ENCODE measurements at places on chromosomes 13 and 19.

DNA sequence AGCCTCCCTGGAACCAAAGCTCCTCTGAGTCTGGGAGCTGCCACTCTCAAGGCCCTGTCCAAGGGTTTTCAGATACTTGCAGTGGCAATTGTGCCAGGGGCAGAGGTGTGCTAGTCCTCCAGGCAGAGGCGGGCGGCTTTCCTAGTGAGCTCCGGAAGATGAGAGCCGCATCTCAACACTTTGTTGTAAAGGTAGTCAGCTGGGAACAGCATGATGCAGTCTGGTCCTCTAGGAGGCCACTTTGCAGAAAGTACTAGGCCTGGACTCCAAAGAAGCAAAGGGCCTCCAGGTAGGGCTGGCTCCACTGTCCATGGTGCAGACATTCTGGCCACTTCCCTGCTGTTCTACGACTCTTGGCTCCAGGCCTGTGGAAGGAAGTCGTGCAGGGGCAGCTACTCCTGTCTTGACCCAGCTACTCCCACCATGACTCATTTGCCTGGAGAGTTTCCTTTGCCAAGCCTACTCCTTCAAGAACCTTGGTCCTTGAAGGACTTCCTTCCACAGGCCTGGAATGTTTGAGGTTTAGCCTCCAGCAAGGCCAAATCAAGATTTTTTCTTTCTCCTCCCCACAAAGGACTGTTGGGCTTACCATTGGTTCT is 9.9 kb upstream of the ZNF536 start:
- no peak for DNase-seq

DNA sequence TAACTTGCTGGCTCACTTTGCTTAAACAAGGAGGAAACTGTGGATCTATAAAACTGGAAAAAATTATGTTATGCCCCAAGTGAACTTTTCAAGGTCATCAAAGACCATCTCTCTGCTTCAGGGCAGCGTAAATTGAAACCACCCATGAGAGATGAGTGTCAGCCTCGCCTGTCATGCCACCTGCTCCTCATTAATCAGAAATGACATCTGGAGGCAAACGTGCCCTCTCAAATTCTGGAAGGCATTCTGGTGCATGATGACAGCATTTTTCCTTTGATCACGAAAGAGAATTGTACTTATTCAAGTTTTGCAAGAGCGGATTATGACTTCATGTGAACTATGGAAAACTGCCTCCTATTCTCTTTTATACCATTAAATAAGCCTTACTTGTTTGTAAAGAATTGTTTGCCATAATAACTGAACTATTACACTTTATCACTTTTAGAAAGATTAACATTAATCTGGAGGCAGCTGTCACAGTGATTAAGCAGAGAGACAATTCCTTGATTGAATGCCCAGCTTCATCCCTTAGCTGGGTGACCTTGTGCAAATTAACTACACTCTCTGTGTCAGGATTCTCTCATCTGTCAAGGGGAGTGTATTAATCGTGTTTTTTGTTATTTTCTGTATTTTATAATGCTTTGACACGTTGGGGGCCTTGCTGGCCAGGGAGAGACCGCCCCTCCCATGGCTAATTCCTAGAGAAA is 17.0 kb upstream of the SACS start:
- DNase-seq = no peak

DNA sequence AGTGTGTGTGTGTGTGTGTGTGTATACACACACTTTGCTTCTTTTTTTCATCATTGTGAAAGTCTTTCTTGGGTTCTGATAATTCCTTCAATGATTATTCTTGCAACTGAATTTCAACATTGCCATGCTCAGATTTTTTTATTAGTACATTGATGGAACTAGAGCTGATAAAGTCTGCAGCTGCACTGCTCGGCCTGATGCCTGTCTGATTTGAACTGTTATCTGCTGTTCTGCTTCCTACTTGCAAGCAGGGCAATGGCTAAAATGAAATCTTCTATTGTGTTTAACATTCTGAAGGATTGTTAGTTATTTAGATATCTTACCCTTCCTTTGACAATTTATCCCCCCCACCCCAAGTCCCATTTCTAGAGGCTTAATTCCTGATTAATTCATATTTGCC is 61.3 kb downstream of the OLFM4 start:
- DNase-seq = no peak

- DNase-seq = peak; percentile 74
Observed at GRCh38 chr19:16324384-16325160, at the start of gene KLF2. Gene KLF2 (plus strand): TSS chr19:16324826. CDS start chr19:16324924, 98 bp downstream.

GRCh38 chr13:42218576-42218975 is 53.4 kb upstream of the AKAP11 start:
- no peak for DNase-seq

DNA sequence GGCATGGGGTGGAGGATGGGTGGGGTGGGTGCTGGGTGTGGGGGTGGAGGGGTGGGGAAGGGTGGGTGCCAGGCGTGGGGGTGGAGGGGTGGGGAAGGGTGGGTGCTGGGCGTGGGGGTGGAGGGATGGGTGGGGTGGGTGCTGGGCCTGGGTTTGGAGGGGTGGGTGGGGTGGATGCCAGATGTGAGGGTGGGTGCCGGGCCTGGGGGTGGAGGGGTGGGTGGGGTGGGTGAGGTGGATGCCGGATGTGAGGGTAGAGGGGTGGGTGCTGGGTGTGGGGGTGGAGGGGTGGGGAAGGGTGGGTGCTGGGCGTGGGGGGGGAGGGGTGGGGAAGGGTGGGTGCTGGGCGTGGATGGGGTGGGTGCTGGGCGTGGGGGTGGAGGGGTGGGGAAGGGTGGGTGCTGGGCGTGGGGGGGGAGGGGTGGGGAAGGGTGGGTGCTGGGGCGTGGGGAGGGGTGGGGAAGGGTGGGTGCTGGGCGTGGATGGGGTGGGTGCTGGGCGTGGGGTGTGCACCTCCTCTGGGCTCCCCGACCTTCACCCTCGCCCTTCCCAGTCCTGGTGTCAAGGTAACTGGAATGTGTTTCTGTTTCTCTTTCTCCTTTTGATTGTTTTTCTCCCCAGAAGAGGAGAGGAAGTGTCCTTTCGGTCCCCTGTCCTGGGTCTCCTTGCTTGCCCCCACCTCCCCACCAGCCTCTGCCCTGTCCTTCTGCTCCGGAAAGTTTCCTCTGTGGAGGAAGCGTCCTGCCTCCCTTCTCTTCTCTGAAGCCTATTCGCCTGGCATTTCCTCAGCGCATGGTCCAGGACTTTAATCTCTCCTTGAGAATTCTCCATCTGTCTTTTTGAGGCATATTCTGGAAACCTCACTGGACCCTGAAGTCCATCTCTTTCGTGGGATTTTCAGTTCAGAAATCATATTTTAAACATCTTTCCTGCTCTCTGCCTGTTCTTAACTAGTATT is 22.9 kb upstream of the CFAP97D2 start:
- no peak for DNase-seq
